ENCODE measurements at places on chromosomes 2 and 18. TPM values are rescaled to one million over a fixed set of nuclear protein-coding genes. Genes with fewer than 3 reads are reported as not detected.

- H3K4me1 ChIP-seq = peaks cover 19% of the 10 kb centered on the region
- DNase-seq = no peak
- no peak overlapping the region for H3K27ac ChIP-seq
- no peak overlapping the region for H3K4me3 ChIP-seq
These were observed 85.5 kb upstream of the RND3 start for GRCh38 chr2:150572961-150573395.

The PRKD3 gene
- total RNA-seq = 40.0 TPM

DNA sequence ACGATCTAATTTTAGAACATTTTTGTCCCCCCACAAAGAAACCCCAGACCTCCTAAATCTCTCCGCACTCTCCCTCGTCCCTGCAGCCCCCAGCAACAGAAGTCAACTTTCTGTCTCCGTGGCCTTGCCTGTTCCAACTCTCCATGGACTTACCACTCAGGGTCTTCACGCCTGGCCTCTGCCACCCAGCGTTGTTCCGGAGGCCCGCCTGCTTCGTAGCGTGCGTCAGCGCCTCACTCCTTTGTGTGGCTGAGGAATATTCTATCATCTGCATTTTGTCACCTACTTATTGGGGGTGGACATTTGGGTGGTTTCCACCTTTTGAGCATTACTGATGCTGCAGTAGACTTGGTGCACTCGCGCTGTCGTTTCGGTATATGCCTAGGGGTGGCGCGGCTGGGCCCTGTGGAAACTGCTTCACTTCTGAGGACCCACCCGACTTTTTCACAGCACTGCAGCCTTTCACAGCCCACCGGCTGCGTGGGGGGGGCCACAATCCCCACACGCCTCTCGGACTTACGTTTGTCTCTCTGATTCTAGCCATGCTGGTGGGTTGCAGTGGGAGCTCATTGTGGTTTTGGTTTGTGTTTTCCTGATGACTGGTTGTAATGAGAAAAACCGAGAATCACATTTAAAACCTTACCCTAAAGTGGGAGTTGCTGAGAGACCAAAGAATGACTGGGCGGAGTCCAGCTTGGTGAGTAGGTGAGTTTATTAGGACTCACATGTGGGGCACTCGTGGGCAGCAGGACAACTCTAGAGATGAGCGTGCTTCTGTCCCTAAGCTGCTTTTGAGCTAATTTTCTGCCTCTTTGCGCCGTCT lies 1.4 kb upstream of the HSBP1L1 start:
- peaks cover 40% of the 10 kb centered on the region for H3K4me1 ChIP-seq
- H3K27ac ChIP-seq = no peak overlapping the region
- H3K36me3 ChIP-seq = no peaks in the 10 kb centered on the region
- DNase-seq = no peak
- H3K4me3 ChIP-seq = no peak overlapping the region

- DNase-seq = no peak
- H3K4me1 ChIP-seq = no peaks in the 10 kb centered on the region
- no peaks in the 10 kb centered on the region for H3K27me3 ChIP-seq
- no peak overlapping the region for H3K4me3 ChIP-seq
These were observed 7.1 kb downstream of the CATIP start for GRCh38 chr2:218363736-218364135.

The HS6ST1 gene
- total RNA-seq = 20.9 TPM
